A549 treated with CpdA at 1 μM for 4 hours (cell line): ENCODE measurements at places on chromosomes 6 and 20. TPM values are rescaled to one million over a fixed set of nuclear protein-coding genes. Genes with fewer than 3 reads are reported as not detected.

SLC2A10 gene
- total RNA-seq, result not detected in 5 replicates

ARFGEF3 gene
- 0.51 to 0.64 TPM (median 0.59 TPM) in 5 replicates for total RNA-seq

ZHX3 gene
- total RNA-seq, result 4.0 to 5.5 TPM (median 4.7 TPM) in 5 replicates

CST4 gene
- total RNA-seq, result not detected in 5 replicates

ZNF334 gene
- total RNA-seq, result not detected in 5 replicates

SEL1L2 gene
- total RNA-seq, result not detected in 5 replicates

SLC32A1 gene
- total RNA-seq, result not detected in 5 replicates

RTF2 gene
- 78.7 to 104 TPM (median 90.4 TPM) in 5 replicates for total RNA-seq

ASF1A gene
- 9.7 to 11.3 TPM (median 10.7 TPM) in 5 replicates for total RNA-seq

RCAN2 gene
- not detected in 5 replicates for total RNA-seq

HLA-DOA gene
- not detected in 5 replicates for total RNA-seq

PSORS1C2 gene
- not detected in 5 replicates for total RNA-seq

ARMC12 gene
- total RNA-seq, result 0.23 to 0.47 TPM (median 0.32 TPM) in 4 of 5 replicates, not detected in the other

MYLK4 gene
- 0.10 to 0.15 TPM (median 0.12 TPM) in 5 replicates for total RNA-seq

C20orf204 gene
- 0.16 to 0.57 TPM (median 0.37 TPM) in 5 replicates for total RNA-seq
